ENCODE measurements at places on chromosomes 2 and 18. TPM values are rescaled to one million over a fixed set of nuclear protein-coding genes. Genes with fewer than 3 reads are reported as not detected.

DNA sequence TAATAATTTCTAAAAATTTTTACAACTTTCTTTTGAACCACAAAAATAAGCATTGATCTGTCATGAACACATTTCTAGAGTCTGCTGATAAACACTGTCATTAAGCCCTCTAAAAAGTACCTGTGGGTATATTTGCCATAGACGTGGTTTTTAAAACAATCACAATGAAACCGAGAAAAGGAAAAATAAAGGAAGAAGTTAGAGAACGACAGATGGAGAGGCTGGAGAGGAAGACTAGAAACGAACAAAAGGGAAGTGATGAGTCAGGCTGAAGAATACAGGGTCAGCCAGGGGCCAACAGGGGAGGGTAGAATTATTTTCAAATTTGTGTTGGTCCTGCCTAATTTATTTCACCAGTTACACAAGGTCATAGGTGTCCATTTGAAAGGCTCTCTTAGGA lies 62.0 kb downstream of the MYL12B start:
- H3K4me3 ChIP-seq, result no peak overlapping the region
- H3K36me3 ChIP-seq, result no peaks in the 10 kb centered on the region
- no peak for DNase-seq
- H3K4me1 ChIP-seq, result no peaks in the 10 kb centered on the region

GRCh38 chr2:43839776-43840564 lies 1.2 kb downstream of the ABCG8 start:
- no peak overlapping the region for H3K4me3 ChIP-seq
- no peaks in the 10 kb centered on the region for H3K4me1 ChIP-seq
- no peaks in the 10 kb centered on the region for H3K36me3 ChIP-seq
- no peak for DNase-seq
- peaks cover 2% of the 10 kb centered on the region for H3K27me3 ChIP-seq

DNA sequence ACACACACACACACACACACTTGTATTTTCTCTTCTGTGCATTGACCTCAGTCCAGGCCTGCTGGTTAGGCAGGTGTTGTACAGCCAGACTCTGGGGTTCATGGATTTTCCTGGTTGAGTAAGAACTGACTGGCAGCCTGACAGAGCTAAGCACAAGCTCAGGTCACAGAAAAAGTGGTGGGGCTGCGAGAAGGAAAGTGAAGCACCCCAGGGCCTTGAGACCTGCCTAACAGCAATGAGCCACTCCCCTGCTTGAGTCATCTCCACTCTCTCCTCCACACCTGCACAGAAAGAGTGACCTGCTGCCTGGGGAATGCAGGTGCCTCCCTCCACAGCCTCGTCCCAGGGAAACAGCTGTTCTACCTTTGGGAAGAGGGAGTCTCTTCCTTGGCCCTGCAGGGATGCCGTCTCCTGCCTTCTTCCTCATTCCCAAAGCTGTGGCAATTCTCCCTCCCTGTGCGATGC lies 91.4 kb upstream of the LGALSL start:
- peaks cover 5% of the 10 kb centered on the region for H3K4me1 ChIP-seq
- no peaks in the 10 kb centered on the region for H3K27me3 ChIP-seq
- H3K4me3 ChIP-seq, result no peak overlapping the region
- H3K27ac ChIP-seq, result no peak overlapping the region

GRCh38 chr2:98901702-98902101 lies 34.3 kb downstream of the CRACDL start:
- no peaks in the 10 kb centered on the region for H3K36me3 ChIP-seq
- H3K4me3 ChIP-seq, result no peak overlapping the region
- H3K27me3 ChIP-seq, result no peaks in the 10 kb centered on the region
- no peak for DNase-seq

DNA sequence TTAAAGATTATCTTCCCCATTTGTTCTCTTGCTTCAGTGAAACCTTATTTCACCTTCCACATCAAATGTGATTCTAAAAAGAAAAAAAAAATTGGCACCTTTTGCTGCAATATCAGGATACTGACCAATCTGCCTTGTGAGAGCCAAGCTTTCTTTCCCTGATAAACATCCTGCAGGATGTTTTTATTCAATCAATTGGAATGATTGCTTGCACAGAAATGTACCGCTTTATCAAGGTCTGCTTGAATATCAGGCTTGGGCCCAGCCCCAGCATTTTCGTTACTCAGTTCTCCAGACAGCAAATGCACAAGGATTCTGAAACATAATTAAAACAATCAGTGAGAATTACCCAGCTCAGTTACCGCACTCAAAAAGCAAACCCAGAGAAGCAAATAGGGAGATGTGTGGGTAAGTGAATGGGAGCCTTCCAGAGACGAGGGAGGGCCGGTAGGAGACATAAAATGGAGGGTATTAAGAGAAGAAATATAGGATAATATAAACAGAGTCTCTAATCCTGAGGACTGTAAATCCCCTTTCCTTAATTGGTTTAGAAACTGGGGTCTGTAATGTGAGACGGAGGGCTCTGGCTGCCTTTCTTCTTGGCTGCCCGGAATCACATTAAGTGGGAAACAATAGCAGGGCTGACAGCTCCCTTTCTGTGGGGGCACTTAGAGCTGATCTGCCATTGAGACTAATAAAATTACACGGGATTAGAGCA lies 291.8 kb downstream of the ICOS start:
- no peaks in the 10 kb centered on the region for H3K4me1 ChIP-seq
- no peak overlapping the region for H3K27ac ChIP-seq
- no peak overlapping the region for H3K4me3 ChIP-seq
- H3K36me3 ChIP-seq, result no peaks in the 10 kb centered on the region
- H3K27me3 ChIP-seq, result no peaks in the 10 kb centered on the region

VWC2L gene
- not detected for total RNA-seq

USP14 gene
- total RNA-seq, result 14.6 TPM

EFR3B gene
- 0.33 TPM for total RNA-seq

Measured in thymus (tissue), 14 donors.